ENCODE measurements at places on chromosomes 5 and 9.

- DNase-seq = no peak
Observed at GRCh38 chr9:128145951-128146351, 3.3 kb upstream of the LCN2 start.

DNA sequence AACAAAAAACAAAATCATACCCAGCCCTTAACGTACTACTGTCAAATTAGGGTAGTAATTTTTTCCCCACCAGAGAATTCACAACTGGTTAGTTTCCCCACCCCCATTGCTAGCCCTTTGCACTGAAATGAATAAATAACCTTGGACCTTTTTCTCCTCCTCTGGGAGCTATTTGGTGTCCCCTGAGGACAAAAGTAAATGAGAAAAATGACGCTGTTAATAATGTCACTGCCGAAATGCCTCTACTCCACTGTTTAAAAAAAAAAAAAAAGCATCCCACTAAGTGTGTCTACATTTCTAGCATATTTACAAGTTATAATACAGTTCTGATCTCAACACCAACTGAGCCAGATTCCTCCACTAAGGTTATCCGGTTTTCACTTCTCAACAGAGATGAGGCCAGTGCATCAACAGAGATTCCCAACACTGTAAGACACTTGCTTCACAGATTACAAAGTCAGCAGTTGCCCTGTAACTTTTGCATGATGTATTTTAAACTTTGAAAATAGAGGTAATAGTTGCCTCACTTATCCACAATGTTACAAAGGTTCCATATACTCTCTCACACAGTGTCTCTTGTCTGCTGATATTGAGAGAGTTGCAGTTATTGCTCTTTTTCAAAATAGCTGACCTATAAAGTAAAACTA, 5.1 kb upstream of the NFIB start:
- no peak for DNase-seq

- DNase-seq = no peak
Observed at GRCh38 chr9:72749276-72749675, 203.6 kb downstream of the ALDH1A1 start.

DNA sequence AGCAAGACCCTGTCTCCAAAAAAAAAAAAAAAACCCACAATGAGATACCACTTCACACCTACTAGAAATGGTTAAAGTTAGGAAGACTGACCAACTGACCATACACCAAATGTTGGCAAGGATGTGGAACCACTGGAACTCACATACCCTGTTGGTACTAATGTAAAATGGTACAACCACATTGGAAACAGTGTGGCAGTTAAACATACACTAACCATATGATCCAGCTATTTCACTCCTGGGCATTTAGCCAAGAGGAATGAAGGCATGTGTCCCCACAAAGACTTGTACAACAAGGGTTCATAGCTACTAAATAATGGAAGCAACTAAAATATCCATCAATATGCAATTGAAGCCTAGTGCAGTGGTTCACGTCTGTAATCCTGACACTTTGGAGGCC, 21.3 kb downstream of the NAIF1 start:
- DNase-seq = no peak

DNA sequence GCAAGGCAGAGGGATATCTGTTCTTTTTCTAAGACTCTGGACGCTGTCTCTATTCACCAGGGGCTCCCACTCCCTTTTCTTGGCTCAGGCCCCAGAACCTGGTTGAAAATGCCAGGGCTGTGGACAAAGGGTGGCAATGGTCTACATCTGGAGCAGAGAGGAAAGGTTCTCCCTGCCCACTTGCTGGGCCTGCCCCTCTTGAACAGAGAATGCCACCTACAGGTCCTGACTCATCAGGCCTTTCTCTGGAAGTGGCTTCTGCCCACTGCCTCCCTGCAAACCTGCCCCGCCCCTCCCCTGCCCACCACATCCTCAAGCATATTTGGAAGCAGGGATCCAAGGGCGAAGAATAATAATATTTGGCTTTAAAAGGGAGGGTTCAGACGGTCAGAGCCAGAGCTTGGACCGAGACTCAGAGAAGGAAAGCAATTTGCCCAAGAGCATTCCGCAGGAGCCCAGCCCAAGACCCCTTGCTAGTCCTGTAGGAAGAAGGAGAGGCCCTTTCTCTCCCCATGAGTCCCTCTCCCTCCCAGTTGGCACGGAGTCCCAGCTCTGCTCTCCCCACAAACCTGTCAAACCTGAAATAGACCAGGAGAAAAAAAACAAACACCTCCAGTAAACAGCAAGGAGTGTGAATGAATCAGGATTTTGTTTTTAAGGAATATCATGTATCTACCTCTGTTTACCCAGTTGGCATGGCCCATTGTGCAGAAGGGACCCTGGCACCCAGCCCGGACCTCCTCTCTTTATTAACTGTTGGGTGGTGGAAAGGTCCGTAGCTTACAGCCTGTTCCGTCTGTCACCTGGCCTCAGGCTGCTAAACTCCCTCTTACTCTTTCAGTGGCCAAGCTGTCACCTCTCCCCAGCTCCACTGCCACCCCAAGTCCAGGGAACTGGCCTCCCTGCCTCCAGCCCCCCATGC, 37.7 kb upstream of the STXBP1 start:
- DNase-seq = peak; percentile 67

DNA sequence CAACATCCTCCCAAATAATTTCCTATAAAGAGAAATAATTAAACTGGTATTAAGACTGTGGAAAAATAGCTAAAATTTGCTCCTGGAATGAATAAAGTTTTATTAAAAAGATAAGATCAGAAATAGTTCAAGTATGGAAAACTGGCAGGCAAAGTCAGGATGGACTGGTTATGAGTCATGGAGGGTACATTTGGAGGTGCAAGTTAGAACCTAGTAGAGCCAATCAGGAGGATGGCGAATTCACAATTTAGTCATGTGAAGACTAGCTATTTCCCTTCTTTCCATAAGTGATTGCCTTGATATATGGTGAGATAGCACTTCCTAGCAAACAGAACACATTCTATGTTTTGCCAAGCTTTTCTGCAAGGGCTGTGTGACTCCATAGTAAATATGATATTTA, 1303.5 kb downstream of the EFNA5 start:
- DNase-seq = no peak

DNA sequence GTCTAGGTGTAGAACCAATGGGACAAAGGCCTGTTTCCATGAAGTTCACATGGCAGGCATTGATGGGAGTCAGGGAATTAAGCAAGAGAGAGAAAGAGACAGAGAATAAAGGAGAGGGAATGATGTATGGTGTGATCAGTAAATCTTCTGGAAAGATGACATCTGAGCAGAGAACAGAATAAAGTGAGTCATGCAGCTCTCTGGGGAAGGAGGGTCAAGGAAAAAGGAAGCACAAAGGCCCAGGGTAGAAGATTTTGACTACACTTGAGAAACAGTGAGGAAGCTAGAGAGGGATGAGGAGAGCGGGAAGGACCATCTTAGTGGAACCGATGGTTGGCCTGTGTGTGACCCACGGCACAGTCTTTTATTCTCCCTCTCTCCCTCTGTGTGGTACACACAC, 425.9 kb downstream of the SPOCK1 start:
- peak; percentile 16 for DNase-seq

DNA sequence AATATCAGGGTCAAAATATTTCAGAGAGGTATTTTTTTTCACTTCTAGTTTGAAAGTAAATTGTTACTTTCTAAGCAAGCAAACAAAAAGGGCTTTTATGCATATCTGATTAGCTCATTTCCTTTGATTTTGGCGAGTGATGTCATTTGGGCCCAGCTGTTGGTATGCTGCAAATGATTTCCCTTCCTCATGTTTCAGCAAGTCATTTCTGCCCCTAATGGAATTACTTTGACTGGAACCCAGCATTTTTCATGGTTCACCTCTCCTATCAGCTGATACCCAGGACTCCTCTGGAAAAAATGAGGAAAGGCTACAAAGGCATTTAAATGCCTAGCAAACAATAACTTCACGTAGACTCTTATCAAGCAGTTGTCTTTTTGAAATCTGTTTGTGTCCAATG, 500.6 kb downstream of the EBF1 start:
- DNase-seq = peak; percentile 50

- DNase-seq = peak; percentile 43
Observed at GRCh38 chr5:67149951-67150523, 46.6 kb downstream of the CD180 start.

DNA sequence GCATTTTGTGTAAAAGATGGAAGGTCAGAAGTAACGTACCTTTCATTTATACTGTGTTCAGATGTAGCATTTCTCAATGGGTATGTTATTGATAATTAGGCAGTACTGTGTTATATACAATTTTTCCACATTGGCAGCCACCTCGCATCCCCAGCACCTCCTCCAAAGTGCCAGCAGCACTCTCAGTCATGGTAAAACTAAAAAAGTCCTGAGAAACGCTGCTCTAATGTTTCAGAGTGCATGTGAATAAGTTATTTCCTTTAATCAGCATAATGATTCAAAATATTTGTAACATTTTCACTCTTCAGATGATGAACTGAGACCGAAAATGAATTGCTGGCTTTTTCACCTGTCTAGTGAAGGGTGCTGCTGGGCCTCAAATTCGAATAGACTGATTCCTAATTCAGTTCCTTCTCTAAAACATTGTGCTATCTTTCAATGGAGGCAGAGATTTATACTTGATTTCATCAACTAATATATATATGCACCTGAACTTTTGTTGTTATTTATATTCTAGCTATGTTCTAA, 79.9 kb upstream of the ANKRD55 start:
- no peak for DNase-seq

DNA sequence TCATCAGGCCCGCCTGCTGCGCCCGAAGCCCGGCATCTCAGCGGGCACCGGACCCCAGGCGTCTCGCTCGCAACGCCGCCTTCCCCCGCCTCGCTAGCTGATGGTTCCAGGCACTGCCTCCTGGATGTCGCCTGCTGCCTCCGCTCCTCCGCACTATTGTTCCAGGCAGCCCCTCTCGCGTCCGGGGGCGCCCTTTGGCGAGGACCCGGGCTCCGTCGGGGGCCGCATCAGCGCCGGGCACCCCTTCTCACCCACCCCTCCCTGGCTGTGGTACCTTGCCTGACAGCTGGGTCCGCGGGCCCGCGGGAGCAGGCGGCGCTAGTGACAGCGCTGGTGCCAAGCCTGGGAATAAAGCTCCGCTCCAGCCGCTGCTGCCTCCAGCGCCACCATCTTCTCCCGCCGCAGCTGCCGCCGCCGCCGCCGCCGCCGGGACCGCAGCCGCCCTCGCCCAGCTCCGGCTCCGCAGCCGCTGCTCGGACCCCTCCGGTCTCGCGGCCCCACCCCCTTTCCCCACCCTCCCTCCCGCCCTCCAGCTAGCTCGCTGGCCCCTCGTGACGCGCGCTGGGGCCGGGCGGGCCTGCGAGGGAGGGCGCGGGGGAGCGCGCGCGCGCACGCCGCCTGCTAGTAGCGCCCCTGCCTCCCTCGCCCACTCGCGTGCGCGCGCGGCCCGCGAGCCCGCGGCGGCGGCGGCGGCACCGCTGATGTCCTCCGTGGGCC, at the start of gene APBA1:
APBA1 (minus strand) TSS at position 493 of the 717 bp plus-strand sequence.
- DNase-seq = peak; percentile 47

- peak; percentile 17 for DNase-seq
Observed at GRCh38 chr5:96936431-96937320, 796 bp downstream of the LNPEP start.
